ENCODE measurements at places on chromosomes 2 and 18.

- DNase-seq = no peak
These were observed 664.9 kb downstream of the METTL4 start for GRCh38 chr18:1906421-1906820.

DNA sequence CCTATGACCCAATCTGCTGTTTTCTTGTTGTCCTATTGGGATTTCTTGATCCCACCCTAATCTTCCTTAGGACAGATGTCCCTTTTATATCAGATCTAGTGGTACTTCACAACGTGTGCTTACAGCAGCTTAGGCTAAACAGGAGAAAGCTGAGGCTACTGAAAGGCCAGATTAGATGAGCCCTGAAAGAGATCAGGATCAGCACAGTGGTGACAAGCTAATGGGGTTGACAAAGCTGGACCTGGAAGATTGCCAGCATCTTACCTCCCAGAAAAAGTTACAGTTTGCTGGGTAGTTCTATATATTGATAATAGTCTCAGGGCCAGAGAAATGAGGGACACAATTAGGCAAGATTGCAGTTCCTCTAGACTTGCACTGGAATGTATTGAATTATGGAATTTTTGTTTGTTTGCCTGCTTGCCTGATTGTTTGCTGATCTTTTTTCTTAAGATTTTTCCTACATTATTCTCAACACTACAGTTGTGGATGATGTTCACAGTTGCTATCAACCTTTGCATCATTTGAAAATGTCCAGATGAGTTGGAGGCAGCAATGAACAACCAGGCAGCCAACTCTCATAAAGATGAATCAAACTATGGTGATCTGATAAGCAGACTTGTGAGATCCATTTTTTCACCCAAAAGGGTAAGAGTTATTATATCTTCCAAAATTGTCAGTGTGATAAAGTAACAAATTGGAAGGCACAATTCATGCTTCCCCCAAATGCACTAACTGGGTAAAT lies 49.1 kb upstream of the PIK3C3 start:
- no peak for DNase-seq

DNA sequence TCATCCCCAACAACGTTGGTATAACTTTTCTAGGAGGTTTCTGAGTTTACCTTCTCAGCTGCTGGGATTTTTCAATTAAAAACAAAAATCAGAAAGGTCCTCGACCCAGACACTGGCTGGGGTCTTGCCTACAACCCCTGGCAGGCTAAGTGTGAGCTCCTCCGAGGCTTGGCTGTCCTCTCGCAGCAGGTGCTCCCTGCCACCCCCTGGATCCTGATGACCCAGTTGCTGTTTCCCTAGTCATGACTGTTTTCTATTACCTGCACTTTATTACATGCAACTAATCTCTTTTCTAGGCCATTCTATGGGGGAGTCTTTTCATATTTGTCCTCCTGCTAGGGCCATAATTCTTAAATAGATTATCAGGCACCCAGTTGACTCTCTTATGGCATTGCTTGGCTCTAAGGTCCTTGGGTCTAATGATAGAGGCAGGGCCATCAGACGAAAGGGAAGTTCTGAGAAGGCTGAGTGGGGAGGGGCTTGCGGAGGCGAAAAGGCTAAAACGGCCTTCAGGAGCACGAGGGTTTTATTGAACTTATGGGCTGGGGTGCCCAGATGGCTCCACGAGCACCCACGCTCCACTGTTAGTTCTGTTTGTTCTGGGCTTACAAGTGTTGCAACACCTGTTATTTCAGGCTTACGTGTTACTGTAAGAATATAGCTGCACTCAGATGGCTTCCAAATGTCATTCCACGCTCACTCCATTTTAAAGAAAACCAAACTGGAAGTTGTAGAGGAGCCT lies 166.0 kb downstream of the NCK2 start:
- no peak for DNase-seq

DNA sequence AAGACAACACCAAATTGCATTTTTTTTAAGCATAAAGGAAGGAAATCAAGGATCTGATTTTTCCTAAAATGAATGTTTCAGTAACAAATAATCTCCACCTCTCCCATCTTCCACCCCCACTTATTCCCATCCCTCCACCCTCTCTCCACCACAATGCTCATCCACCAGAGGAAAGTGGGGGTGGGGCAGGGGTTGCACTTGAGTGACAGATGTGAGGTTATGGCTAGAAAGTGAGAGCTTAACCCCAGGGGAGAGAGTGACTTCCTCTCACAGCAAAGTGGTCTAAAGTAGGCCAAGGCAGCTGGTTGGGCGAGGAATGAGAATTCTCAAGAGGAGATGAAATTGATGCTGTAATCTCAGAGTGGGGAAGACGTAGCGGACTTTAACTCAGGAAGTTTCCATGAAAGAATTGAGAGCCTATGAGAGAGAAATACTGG lies 104.7 kb downstream of the HNRNPLL start:
- DNase-seq = no peak

DNA sequence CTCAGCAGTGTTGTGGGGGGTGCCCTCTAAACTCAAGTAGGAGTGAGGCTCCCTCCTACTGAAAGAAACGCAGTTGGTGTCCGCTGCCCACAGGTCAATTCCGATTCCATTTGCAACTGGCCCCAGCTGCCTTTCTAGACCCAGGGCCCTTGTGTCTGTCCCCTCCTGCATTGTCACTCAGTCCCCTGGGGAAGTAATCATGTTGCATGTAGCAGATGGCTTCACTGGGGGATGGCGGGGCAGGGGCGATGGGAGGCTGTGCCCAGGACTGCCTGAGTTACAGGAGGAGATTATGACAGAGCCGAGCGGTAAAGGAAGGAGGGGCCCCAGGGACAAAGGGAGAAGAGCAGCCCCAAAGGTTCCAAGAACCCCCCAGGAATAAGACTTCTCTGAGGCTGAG lies 62.5 kb upstream of the SH3RF3 start:
- DNase-seq = no peak

- no peak for DNase-seq
These were observed 77.0 kb upstream of the UBXN4 start for GRCh38 chr2:135664623-135665068.

DNA sequence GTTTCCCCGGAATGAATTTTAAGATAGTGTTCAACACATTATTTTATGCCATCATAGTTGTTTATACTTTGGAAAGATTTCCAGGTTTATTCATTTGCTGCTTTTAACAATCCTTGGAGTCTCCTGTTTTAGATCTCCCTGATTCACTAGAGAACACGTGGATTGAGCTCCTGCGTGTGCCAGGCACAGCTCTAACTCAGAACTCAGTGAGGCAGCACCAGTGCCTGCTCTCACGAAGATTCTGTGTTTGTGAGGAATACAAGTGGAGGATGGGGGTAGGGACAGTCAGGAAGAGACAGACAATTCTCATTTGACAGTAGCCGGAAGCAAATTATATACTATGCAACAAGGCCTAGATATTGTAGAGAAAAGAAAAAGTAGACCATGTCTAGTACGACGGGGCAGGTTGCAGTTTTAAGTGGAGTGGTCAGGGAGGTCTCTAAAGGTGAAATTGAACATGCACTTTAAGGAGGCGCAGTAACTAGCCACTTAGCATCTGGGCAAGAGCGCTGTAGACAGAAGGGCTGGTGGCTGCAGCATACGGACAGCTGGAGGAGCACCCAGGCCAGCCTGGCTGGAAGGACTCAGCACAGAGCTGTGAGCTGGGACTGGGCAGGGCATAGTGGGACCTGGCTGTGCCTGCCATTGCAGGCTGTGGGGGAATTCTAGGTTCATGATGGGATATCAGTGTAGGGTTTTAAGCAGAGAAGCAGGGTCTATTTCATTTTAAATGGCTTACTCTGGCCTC lies 24.3 kb downstream of the RNF144A start:
- DNase-seq = no peak

GRCh38 chr2:28373854-28374253 lies 18.8 kb upstream of the FOSL2 start:
- DNase-seq = no peak

DNA sequence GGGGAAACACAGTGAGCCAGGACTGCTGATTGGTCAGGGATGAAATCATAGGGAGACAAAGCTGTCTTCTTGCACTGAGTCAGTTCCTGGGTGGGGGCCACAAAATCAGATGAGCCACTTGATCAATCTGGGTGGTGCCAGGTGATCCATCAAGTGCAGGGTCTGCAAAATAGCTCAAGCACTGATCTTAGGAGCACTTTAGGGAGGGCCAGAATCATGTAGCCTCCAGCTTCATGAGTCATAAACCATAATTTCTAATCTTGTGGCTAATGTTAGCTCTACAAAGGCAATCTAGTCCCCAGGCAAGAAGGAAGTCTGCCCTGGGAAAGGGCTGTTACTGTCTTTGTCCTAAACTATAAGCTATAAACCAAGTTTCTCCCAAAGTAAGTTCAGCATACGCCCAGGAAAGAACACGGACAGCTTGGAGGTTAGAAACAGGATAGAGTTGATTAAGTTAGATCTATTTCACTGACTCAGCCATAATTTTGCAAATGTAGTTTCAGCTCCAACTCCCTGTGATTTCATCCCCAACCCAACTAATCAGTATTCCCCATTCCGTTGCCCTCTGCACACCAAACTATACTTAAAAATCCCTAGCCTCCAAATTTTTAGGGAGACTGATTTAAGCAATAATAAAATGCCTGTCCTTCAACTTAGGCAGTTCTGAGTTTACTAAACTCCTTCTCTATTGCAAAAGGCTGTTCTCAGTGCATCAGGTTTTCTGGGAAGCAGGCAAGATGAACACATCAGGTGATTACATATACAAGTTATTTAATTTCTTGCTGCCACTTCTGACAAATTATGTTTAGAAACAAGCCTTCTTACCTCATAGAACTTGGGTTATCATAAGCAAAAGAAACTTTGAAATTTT lies 226.9 kb upstream of the SPOPL start:
- DNase-seq = no peak

DNA sequence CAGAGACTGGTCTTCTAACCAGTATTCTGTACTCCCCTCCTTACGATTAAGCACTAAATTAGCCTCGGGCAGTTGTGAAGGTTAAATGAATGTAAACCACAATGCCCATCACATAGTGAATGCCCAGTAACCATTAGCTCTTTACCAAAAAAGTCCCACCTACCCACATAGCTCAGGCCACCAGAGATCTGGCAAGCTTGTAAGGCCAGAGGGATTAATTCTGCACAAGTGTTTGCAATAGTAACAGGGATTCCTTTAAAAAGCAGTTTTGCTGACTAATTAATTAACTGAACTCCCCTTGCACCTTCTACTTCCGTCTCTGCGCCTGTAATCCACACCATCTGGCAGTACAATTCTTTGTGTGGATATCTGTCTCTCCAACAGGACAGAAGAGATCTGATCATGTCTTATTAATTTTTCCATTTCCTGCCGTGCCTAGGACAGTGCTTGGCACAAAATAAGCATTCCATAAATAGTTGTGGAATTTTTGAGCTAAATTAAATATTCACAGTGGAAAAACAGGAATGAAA lies 36.2 kb upstream of the IGFBP2 start:
- no peak for DNase-seq

DNA sequence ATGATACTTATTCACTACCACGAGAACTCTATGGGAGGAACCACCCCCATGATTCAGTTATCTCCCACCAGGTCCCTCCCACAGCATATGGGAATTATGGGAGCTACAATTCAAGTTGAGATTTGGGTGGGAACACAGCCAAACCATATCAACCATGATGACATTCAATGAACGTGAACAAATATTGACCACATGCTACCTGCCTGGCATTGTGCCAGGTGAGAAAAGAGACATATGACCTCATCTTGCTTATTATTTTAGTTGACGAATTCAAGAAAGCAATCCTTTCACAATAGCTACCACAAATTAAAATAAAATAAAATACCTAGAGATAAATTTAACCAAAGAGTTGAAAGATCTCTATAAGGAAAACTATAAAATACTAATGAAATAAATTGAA lies 286.5 kb upstream of the CRIM1 start:
- no peak for DNase-seq

DNA sequence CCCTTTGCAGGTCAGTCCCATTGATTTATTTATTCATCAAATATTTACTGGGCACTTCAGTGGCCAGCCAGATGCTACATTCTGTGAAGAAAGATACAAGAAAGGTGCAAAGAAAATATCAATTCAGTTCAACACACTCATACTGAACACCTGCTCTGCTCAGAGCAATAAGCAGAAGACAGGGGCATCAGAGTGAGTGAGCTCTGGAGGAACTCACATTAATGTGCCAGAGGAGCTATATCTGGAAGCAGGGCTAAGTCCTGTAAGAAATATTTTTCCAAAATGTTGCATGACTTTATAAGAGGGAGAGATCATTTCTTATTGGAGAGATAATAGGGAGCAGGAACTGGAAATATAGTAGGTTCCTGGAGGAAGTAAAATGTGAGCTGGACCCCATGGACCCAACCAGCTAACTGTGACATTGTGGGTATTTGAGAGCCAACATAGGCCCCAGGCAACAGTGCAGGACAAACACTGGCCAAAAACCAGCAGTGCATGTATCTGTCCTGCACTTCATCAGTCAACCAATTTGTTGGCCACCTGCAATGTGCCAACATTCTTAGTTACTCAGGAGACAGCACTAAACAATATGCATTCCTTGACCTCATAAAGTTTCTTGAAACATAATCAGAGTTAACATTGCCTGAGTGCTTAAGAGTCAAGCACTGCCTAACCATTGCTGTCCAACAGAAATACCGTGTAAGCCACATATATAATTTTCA lies 102.7 kb upstream of the PTPRM start:
- no peak for DNase-seq

DNA sequence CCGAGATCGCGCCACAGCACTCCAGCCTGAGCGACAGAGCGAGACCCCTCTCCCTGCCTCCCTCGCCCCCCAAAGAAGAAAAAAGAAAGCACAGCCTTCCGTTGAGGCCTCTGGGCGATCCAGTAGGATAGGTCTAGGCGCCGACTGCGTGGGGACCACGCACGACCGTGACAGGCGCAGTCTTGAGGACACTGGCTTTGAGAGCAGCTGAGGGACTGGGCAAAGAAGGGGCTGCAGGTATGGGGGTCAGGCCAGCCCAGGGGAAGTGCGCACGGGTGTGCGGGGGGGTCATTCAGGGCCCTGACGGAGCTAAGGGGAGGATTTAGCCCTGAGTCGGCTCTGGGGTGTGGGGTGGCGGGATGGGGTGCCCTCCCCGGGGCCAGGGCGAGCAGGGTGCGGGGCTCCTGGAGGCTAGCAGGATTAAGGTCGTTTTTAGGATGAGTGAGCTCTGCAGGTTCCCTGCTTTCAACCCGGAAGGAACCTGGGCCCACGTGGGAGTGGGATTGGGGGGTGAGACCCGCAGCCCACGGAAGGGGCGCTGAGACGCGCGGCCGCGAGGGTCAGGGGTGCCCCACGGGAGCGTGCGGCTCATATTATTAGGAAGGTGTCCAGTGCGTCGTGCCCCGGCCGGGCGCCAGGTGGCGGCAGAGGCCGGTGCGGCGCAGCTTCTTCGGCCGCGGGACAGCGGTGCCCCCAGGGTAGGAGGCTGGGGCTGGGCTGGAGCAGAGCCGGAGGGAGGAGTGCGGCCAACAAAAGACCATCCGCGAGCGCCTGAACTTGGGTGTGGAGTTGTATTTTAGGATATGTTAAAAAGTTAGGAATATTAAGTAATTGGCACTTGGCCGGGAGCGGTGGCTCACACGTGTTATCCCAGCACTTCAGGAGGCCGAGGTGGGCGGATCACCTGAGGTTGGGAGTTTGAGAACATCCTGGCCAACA lies 20.5 kb upstream of the ZNF236 start:
- peak; percentile 64 for DNase-seq

GRCh38 chr18:52813635-52814416 lies 473.8 kb downstream of the DCC start:
- no peak for DNase-seq

Data from CD4-positive, alpha-beta T cell treated with Interleukin-17A for 4 hours (primary cell).